ENCODE measurements at places on chromosomes 2 and 18.

GRCh38 chr2:68994864-68995263, 18.1 kb upstream of the ANTXR1 start:
- no peak for DNase-seq

- no peak for DNase-seq
Measured at GRCh38 chr18:35811896-35812295, 160.6 kb upstream of the RMP24 start.

DNA sequence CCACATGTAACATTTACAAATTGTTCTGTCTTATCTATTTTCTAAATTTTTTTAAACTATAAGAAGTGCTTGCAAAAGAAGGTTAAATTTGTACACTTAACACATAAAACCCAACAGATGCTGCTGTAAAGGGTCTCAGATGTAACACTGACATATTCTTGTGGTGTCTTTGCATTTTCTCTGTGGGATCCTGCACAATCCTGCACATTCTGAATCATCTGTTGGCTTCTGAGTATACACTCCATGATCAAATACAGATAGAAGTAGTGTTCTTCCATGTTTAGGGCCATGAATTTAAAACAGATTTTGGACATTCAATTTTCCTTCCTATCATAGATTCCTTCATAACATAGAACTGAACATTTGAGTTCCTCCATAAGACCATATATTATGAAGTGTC, 89.0 kb downstream of the SPRED2 start:
- DNase-seq, result no peak

GRCh38 chr2:166057370-166058164, 70.3 kb downstream of the SCN1A start:
- peak; percentile 49 for DNase-seq

DNA sequence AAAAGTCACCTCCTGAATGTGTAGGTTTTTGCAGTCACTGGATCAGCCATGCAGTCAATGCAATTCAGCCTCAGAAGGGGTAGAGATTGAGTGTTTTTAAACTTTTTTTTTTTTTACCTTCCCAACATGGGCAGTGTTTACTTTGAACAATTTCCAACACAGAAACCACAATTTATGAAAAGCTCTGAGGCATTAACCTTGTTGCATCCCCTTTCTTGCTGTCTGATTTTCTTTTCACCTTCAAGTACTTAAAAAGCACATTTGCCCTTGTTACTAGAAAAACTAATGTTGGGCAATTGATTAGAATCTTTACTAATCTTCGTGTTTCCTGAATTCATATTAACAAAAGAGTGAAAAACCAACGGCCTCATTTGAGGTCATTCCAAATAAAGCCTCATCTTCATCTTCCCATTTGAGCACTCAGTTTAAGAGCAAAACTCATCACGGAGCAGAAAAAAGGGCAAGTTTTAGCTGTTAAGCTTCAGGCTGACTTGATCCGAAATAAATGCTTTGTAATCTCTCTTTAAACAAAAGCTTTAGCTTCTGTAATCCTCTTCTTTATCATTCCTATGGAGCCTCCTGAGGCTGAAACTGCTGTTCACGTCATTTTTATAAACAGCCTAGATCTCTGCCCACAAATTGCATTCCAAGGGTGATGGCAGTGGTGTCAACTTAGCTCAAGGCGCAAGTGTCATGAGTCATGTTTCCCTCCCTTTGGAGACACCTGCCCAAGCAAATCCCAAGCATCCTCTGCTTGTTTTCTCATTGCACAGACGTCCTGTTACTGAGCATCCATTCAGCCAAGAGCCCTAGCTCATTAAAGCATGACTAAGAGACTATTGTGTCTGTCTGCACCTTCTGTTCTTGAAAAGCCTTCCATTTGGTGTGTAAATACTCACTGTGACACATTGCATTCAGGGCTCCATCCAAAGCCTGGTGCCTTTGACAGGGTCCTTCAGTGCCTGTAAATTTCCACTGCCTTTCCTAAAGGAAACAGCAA, 107.7 kb downstream of the HNMT start:
- peak; percentile 82 for DNase-seq

DNA sequence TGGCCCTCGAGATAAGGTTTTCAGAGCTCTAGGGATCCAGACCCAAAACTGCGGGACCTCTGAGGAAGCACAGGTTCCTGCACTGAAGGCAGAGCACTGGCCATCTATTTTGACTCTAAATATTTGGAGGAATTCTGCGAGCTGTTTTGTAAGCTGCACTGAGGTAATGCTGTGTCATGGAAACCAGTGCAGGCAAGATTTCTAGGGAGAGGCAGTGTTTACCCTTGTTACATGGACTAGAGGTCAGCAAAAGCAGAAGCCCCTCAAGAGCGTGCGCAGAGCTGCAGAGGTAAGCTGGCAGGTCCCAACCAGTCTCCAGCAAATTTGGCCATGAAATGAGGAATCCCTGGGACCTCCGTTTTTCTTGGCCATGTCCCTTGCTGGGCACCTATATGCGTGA, 137.3 kb downstream of the RNF152 start:
- no peak for DNase-seq

Data from amniotic epithelial cell (primary cell).